ENCODE measurements at places on chromosomes 3 and 15.
A peak's percentile ranks its signal among the peaks of the same experiment; 100 is the strongest.

DNA sequence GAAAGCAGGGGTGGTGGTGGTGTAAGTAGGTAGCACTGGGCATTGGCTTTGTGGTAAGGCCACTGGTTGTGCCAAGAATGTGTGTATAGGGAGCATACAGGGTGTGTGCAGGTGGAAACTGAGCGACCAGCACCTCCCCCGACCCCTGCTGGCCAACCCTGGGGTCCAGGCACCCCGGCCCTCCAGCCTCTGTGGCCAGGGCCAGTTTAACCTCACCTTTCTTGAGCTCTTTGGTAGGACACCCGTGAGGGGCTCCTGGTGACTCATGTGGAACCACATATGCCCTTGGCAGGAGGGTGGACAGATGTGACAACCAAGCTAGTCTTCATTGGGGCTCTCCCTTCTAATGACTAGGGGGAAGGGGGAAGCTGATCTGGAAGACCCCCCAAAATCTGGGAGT, 19.5 kb downstream of the SHF start:
- DNase-seq, result no peak

- DNase-seq, result no peak
Measured at GRCh38 chr15:64044300-64045100, 1.8 kb downstream of the DAPK2 start.

DNA sequence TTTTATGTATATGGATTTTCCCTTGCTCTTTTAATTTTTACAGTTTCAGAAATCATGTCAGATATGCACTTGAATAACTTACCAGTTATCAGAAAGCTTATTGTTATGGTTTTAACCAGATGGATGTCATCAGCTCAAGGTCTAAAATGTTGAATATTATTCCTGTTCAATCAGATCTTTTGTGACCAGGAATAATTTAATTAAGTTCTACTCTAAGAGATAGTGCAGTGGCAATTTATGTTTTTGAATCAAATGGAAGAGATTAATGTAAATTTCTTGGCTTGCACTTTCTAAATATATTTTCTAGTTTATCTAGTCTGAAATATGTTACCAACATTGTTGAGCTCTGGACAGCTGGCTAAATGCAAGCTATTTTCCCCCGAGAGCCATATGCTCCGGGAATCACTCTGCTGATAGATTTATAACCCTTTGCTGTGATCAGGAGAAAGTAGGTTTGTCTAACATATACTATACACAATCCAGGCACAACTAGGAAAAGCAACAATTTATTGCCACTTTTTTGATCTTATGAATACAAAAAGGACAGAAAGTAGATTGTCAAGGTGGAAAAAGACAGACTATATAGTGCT, 76.8 kb upstream of the CD96 start:
- DNase-seq, result no peak

GRCh38 chr3:152192050-152192449, 76.7 kb upstream of the MBNL1 start:
- DNase-seq, result no peak

DNA sequence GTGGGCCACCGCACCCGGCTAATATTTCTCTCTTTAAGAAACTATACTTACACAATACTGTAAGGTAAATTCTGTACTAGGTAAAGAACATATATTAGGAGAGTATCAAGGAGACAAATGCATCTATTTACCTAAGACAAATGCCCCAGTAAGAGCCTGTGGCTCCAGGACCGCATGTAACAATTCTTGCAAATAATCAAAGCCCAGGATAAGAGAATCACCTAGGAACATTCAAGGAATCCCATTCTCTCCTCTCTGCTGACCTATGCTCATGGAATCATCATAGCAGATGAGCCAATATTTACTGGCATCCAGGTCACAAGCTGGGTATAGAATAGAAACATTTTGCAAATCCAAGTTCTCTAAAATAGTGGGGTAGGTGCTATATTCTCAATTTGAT, 347.7 kb downstream of the FOXP1 start:
- DNase-seq, result no peak

- peak; percentile 27 for DNase-seq
Measured at GRCh38 chr15:52039925-52040781, 21.1 kb downstream of the MAPK6 start.

- DNase-seq, result no peak
Measured at GRCh38 chr3:44833394-44833793, 28.3 kb upstream of the TMEM42 start.

GRCh38 chr15:27951191-27951890, 147.8 kb downstream of the OCA2 start:
- DNase-seq, result no peak

DNA sequence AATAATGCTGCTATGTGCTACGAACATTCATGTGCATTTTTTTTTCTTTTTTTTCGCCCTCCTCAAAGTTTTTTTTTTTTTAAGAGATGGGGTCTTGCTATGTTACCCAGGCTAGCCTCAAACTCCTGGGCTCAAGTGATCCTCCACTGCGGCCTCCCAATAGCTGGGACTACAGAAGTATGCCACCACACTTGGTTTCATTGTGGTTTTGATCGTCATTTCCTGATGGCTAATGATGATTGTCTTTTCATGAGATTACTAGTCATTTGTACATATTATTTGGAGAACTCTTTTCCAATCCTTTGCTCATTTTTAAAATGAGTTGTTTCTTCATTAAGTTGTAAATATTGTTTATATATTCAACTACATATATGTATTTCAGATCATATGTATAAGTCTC, 48.8 kb downstream of the FBXO22 start:
- no peak for DNase-seq

DNA sequence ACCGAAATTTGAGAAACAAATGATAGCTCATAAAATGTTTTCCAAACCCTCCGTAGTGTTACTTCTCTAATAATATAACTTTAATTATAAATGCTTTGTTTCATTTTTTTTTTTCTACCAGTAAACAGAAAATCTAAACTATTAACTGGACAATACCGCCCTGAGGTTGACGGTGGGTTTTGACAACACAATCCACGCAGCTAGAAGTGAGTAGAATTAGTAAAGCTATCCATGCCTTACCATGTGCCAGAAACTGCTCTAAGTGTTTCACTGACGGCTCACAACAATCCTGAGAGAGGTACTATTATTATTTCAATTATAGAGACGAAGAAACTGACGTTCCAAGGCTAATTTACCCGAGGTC, 410 bp downstream of the NDUFAF1 start:
- DNase-seq, result no peak
